ENCODE measurements at places on chromosomes 2 and 18. TPM values are rescaled to one million over a fixed set of nuclear protein-coding genes. Genes with fewer than 3 reads are reported as not detected.

DNA sequence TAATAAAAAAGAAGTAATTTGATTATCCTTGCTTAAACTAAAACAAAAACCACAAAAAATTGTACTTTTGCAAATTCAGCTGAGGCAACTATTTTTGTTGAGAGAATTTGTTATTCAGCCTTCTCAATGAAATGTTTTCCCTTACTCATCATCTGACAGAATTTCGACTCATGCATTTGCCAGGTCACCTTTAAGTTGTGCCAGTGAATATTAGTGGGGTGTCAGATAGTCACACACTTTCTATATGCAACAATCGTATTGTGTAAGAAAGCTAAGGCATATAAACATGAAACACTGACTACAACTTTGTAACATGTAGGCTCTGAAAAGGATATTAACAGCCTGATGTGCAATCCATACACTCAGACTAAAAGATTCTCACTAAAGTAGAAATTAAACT lies 1653.1 kb upstream of the SLC39A10 start:
- DNase-seq, result no peak

DNA sequence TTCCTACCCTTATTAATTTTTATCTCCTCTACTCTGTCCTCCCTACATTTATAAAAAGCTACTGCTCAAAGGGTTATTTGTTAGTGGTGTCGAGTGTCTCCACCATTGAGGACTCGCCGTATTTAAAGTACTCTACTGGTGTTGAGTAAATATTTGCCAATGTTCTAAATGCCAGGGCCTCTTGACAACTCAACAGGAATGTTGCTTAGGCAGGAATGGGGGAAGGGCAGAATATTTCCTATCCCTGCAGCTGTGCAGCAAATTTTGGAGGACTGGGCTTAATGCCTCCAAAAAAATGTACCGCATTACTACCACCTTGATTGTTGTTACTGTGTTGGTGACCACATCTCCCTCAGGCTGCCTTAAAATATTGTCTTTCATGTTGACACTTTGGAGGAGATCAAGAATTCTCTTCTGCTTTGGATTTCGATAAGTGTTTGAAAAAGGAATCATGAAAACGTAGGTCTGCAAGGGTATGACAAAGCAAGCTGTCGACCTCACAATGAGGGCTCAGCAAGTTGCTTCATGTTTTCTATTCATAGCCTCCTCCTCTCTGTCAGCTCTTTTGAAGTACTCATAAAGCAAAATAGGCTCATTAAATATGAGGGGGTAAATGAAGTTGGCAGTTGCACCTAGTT lies 84.3 kb downstream of the EFEMP1 start:
- DNase-seq, result peak; percentile 8

DNA sequence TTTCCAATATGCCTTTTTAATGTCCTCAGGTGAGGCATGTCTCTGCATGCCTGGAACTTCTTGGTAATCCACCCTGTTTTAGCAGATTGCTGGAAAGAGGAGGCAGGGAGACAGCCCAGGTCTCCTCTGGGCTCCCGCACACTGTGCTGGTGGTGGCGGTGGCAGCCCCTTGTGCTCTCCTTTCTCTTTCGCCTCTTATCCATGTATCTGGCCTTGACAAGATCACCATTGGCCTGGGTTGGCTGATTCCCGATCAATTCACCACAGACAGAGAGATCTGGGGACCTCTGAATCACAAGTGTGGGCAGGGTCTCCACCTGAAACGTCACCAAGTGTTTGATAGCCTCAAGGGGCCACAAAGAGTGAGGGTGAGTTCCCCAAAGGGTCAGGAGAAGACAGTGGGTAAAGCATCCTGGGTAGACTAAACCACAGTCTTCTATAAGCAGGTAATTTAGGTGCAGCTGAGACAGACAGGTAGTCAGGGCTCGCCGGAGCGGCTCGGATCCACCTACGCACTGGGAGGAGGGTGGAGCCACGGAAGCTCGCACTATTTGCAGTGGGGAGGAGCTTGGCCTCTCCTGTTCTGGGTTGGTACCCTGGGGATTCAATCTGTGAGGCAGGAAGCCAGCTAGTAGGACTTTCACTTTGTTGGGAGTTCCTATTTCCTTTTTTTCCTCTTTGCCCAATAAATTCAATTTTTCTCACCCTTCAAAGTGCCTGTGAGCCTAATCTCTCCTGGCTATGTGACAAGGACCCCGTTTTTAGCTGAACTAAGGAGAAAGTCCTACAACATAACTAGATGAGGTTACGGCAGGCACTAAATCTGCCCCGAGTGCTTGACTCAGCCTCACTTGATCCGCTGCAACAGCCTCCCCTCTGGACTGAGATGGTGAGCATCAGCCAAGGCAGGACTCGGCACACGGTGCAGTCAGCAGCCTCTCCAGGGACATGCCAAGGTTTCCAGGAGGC lies 57.6 kb downstream of the SLC4A3 start:
- peak; percentile 74 for DNase-seq

- DNase-seq, result no peak
Observed at GRCh38 chr2:217220228-217221013, 360.6 kb upstream of the TNP1 start.

DNA sequence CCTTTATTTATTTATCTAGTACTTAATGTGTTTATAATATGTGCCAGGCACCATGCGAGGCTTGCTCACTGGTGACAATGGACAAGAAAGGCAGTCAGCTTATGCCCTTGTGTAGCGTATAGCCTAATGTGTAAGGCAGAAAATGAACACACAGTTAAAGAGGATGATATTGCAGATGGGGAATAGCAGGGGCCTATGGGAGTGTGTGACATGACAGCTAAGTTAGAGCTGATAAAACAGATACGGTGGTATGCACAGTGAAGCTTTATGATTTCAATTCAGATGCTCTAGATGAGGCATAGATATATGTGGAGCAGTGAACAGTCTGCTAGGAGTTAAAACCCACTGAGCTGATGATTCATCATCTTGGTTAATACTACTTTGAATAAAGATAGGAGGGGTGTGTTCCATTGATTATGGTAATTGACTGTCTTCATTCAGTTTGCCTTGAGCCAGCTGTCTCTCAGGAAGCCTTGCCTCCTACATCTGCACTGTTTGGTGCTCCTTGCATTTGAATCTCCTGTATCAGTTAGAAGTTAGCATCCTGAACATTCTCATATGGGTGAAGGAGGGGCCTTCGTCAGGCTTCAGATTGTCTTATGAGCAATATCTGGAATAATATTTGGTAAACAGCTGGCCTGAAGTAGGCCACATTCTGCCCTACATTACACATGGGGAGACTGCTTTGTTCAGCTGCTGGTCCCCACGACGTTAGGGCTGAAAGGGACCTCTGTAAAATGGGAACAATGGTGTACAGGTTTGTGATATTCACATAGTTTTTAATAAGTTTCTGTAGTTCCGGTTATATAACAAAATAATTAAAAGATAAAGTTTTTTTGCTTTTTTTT lies 13.2 kb downstream of the MAP4K4 start:
- DNase-seq, result no peak

GRCh38 chr2:9674891-9675414 lies 44.2 kb upstream of the YWHAQ start:
- DNase-seq, result no peak

GRCh38 chr2:207480521-207481040 lies 49.2 kb upstream of the CREB1 start:
- DNase-seq, result no peak

GRCh38 chr2:29527947-29528346 lies 393.4 kb downstream of the ALK start:
- DNase-seq, result no peak

GRCh38 chr2:218298314-218298875 lies 6.1 kb upstream of the TMBIM1 start:
- no peak for DNase-seq

DNA sequence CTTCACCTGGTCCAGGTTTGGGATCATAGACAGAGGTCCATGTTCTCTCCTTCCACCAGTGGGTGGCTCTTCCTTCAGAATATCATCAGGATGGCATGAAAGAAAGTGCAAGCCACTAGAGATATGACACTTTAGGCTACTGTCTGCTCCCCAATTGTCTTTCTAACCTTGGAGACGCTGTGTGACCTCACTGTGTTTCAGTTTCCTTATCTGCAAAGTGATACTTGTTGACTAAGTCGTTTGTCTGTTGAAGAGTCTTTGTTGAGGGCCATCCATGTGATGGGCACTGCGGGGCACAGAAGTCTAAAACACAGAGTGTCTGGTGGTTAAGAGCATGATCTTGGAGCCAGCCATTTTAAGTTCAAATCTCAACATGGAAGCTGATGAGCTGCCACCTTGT lies 259.9 kb upstream of the THSD7B start:
- DNase-seq, result no peak

GRCh38 chr18:32730620-32731091 lies 42.2 kb downstream of the KLHL14 start:
- DNase-seq, result no peak

DNA sequence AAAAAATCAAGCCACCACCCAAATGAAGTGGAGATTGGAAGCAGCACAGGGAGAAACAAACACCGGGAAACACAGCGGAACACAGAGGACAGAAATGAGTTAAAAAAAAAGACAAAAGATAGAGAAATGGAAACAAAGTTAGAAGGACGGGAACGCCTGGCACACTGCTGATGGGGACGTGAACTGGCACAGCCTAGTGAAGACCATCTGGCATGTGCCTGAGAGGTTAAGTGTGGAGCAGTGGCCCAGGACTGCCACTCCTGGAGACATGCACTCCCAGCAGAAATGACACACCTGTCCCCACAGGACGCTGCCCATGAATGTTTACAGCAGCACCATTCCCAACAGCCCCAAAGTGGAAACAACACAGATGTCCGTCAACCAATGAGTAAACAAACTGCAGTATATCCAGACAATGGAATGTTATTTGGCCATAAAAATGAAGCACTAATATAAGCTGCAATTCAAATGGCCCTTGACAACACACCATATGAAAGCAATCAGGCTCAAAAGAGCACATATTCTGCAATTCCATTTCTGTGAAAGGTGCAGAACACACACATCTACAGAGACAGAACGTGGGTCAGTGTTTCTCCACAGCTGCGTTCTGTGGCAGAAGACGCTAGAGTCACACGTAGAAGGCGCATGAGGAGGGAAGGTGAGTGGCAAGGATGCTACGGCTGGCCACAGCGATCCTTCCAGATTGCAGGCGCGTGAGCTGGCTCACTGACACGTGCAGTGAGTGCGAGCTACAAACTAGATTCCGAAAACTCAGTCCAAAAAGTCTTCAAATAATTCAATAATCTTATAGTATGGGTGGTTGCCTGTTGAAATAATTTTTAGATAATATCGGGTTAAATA lies 24.6 kb downstream of the THAP4 start:
- DNase-seq, result no peak

DNA sequence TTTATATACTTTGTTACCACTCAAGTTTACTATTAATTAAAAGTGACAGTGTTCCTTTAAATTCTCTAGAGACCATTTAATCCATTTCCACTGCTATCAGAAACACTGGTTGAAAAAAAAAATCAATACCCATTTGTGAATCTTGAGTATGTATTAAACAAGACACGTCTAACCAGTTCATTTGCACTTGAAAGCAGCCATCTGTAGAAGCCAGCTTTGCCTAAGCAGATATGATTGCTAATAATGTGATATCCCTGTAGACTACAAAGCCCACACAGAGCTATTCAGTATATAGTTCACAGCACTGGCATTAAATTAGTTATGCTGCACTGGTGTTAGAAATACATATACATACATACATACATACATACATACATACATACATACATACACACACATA lies 111.8 kb upstream of the SP3 start:
- DNase-seq, result no peak

- DNase-seq, result peak; percentile 12
Observed at GRCh38 chr2:176001281-176001915, 669 bp downstream of the LNPK start.

DNA sequence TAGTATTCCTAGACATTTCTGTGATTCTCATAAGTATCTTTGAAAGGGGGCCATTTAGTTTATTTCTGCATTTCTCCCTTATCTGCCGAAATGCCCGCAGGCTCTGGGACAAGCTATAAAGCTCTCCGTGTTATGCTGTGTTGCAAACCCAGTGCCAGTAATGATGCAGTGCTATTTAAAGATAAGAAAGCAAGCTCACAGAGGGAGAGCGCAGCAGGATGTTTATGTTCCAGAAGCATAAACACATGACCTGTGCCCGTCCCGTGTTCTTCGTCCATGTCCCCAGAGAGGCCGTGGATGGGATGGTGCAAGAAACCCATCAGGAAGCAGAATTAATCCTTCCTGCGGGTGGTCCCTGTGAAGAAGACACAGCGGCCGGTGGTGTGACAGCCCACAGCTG lies 99.4 kb downstream of the NEDD4L start:
- no peak for DNase-seq

GRCh38 chr18:11323359-11323819 lies 174.0 kb upstream of the PIEZO2 start:
- DNase-seq, result no peak

FHOD3 gene
- 4.8 TPM for total RNA-seq

PDCD1 gene
- total RNA-seq, result 0.30 TPM

SLC35F5 gene
- total RNA-seq, result 24.8 TPM

MEP1B gene
- not detected for total RNA-seq

CCDC74A gene
- 12.6 TPM for total RNA-seq

SEMA4F gene
- 6.3 TPM for total RNA-seq

GCG gene
- total RNA-seq, result 0.14 TPM
